ENCODE measurements at places on chromosomes 12 and 14.

DNA sequence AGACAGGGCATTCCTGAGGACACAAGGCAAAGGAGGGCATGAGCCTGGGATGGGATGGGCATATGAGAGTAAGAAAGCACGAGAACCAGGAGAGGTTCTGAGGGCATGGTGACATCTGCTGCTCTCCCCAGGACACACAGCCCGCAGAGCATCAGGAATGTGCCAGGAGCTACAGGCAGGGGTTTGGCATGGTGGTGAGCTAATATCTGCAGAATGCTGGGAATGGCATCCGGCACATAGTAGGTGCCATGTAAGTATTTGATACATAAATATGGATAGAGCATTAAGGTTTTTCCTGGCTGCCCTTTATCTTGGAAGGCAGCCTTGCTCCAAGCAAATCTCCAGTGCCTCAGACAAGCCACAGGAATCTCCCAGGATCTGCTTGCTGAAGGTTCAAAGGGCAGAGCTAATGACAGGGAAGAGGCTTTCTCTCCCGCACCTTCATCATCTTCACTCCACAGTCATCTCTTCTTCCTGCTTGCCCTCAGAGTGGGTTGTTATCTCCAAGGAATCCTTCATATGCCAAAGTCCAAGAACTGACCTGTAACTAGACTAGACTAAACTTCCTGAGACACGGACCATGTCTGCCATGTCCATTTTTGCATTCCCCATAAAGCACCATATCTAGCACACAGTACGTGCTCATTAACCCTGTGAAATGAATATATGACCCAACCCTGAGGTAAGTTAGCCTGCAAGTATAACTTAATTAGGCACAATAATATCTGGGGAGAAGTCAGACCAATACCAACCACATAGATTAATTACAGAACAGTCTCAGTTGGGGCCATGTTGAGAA lies 62.0 kb upstream of the SCN8A start:
- DNase-seq: no peak

DNA sequence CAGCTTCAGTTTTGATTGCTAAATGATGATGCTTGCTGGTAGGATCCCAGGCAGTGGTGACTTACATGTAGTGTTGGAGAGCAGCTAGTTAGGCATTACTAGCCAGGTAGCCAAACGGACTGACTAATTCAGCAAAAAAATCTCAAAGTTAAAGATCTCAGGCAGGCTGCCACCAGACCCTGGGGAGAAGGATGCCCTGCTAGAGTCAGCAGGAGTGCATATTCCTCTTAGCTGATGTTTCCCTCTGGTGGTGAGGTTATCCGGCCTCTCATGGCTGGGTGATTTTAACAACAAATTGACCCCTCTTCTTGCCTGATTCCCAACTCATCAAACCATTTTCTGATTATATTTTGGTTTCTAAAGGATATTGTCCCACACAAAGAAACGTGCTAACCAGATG lies 2.8 kb downstream of the EFS start:
- no peak for DNase-seq

GRCh38 chr12:7495136-7495535 lies 8.4 kb downstream of the CD163 start:
- no peak for DNase-seq

GRCh38 chr12:107801150-107801549 lies 26.6 kb downstream of the ASCL4 start:
- no peak for DNase-seq

GRCh38 chr12:14696265-14696741 lies at the start of gene GUCY2C:
TSS of gene GUCY2C (minus strand) at chr12:14696599. CDS start at chr12:14696448, 151 bp downstream.
- DNase-seq: no peak

DNA sequence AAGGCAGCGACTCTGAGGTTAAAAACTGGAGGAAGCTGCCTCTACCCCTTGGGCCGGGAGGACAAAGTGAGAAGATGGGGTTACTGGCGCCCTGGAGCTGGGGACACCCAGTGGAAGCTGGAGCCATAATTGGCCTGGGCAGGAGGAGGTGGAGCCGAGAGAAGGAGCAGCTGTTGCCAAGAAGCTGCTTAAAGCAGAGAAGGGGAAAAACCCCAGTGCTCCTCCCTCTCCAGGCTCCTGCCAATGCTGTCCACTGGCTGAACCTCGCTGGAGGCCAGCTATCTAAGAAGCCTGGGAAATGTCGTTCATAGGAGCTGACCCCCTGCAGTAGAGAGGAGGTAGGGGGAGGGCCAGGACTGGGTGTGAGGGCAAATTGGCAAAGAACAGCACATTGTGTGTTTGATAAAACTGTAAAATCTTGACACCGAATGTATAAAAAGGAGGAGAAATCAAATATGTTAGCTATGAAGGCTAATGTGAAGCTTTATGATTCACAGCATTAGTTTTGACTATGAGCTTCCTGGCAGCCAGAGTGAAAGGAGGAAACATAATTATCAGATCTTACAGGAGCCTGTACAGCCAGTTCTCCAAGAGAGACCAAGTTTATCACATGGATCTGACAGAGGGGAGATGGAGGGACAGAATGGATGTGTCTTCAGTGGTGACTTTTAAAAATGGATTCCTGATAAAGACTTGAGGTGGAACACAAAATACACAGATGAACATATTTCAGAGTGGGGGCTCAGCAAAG lies 9.5 kb downstream of the HHIPL1 start:
- peak; percentile 84 for DNase-seq

DNA sequence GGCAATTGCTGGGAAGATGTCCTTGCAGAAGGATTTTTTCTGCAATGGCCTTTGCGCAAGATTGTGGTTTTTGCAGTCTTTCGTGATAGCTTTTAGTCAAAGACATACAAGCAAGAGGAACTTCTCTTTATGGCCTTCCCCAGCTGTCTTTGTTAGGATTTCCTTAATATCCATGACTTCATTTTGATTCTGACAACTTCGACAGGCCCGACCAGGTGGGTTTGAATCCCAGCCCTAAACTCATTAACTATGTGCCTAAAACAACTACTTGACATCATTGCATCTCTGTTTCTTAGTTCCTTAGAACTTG lies 13.3 kb upstream of the VRK1 start:
- DNase-seq: no peak

DNA sequence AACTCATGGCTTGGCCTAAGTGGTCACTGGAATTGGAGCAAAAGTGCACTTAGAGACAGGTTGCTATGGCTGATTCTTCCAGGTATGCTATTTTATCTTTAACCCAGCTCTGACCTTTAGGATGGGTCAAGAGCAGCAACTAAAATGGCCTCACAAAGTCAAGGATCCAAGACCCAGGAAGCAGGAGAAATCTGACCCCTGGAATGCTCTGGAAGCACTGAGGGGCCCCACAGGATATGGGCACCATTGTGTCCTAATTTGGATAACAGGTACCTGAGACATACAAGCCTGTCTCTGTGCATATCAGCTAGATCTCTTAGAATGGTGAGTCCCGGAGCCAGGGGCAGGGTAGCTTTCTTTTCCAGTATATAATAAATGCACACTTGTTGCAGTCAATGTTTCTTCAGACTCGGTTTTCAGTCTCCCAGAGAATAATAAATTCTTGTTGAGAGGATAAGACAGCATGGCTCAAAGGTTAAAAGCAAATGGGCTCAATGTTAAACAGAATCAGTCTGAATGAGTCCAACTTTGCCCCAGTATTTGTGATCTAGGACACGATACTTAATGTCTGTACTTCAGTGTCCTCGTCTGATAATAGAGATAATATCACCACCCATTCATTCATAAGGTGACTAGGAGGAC lies 29.3 kb upstream of the TMCC3 start:
- no peak for DNase-seq

GRCh38 chr14:44963044-44963528 lies 1.1 kb downstream of the TOGARAM1 start:
- DNase-seq: no peak

- DNase-seq: no peak
Observed at GRCh38 chr12:19462406-19462805, 23.1 kb downstream of the AEBP2 start.

DNA sequence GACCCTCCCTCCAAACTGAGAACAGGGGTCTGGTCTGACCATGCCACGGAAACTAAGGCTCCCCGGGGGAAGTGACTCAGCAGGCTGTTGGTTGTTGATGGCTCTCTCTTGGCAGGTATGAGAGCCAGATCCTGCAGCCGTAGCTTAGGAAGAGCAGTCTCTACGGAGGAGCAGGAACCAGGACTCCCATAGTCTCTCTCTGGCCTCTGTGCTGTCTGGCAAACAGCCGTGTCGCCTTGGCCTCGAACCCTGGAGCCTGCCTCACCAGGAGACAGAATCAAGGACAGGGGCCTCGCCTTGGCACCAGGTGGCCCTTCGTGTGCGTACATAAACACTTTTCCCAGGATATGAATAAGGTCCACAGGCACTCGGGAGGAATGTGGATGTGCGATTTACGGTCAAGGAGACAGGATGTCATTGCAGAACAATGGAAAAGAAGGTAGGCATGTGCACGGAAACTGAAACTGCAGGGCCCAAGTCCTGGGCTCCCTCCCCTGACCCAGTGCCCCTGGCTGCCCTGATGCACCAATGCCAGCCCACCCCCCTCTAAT lies 7.9 kb downstream of the VWF start:
- peak; percentile 43 for DNase-seq

DNA sequence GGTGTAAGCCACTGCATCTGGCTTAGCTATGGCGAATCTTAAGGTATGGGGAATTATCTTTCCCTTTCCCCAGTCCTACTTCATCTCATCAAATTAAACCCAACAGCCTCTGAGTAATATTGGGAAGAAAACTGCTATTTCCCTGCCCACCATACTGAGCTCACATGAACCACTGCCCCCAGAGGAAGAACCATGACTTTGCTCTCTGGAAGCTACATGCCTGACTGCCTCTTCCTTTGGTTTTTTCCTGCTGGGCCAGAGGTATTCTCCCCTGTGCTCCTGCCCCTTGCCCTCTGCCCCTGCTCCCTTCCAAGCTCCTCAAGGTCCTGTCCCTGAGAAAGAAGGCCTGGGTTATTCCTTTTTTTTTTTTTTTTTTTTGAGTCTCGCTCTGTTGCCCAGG lies 15.2 kb downstream of the RILPL2 start:
- DNase-seq: no peak

DNA sequence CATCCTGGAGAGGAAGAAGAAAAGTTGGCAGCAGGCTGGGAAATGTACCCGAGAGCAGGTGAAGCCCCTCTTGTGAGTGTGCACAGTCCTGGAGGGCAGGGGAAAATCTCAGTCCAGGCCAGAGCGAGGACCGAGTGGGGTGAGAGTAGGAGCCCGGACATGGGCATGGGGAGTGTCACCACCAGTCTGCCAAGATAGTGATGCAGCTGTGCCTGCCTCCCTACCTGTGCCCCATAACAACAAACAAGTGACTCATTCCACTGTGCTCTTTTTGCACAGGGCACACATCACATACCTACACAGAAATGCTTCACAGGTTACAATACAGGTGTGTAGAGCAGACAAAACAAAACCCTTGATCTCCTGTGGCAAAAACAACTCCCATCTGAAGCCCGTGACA lies 205.9 kb upstream of the PELI2 start:
- no peak for DNase-seq

DNA sequence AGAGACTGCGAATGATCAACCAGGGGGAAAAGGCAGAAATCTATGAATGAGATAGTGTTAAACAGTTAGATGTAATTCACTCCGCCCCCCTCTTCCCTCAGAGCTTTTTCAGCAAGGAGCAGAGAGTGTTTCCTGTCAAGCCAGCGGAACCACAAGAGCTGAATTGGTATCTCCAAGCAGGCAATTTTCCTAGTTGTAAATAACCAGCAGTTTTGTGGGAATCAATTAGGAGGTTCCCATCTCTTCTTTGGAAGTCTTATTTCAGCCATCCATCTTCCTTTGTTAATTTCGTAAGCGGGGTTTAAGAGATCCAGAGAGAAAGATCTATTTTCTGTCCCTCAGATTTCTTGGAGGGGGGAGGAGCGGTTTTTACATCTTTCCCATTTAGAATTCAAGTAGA lies 178.0 kb downstream of the FOXN3 start:
- no peak for DNase-seq

DNA sequence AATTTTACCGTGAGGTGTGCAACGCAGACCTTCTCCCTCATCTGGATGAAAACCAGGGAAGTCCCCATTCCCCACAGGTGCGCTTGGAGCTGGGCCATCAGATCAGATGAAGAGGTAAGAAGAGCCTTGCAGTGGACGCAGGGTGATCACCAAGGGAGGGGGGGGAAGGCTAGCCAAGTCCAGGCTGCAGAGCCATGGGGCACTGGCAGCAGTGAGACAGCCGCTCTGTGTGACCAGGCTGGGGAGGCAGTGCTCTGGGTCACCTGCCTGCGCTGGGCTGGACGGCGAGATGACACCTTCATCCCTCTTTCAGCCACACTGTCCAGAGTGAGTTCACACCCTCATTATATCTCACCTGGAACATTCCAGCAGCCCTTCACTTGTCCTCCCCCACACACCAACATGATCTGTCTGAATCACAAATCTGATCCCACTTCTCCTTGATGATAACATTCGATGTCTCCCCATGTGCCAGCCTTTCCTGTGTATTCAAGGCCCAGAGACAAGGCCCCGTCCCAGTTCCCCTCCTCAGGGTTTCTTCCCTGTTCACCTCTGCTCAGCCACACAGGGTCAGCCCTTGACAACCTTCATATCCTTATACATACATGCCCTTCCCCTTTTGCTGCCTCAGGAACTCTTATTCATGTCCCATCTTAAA lies 65.9 kb upstream of the VASH1 start:
- no peak for DNase-seq

- no peak for DNase-seq
Observed at GRCh38 chr12:69789351-69789750, 35.7 kb upstream of the MYRFL start.

GRCh38 chr14:88505621-88506020 lies 49.2 kb downstream of the PTPN21 start:
- no peak for DNase-seq

DNA sequence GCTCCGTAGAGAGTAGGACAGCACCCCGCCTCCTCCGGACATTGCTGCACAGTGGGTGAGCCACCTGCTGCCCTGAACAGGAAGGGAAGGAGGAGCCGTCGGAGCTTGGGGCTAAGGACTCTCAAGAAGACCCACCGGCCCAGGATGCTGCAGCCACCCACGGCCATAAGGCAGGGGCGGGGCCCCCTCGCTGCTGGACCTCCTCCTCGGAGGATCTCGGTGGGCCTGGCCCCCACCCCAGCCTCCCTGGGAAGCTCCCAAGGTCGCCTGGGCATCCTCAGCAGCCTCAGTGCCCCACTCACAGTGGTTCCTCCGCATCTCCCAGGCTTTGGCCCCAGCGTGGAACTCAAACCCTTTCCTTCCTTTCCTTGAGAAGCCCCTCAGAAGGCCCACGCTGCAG lies 68.6 kb upstream of the DIO3 start:
- DNase-seq: peak; percentile 2

DNA sequence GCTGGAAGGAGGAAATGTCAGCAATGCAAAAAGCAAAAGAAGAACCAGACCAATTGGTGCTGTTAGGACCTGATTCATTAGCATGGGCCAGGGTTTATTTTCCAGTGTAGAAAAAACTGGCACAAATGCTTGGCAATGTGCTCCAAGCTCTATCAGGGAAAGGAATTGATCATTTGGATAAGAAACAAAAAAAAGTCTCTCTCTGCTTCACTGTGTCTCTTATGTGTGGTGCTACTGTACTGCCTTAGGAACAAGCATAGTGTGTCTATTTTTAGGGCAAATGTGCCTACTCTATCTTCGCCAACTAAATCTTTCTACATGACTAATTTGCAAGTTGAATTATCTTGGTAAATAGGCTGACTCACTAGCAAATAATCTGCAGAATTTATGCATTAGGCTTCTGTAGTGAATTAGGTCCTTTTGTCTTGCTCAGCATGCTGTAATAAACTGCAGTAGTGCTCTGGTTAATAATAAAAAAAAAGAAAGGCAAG lies 236.7 kb downstream of the MDGA2 start:
- DNase-seq: no peak

- DNase-seq: no peak
Observed at GRCh38 chr14:26913786-26914185, 316.0 kb upstream of the NOVA1 start.

Measured in adrenal gland (tissue), 19 donors.